Activated T-cell treated with anti-CD3 and anti-CD28 coated beads, Interleukin-2, amount 50 U/mL, for 1 hour (primary cell): ENCODE measurements at places on chromosomes 12 and 14.

DNA sequence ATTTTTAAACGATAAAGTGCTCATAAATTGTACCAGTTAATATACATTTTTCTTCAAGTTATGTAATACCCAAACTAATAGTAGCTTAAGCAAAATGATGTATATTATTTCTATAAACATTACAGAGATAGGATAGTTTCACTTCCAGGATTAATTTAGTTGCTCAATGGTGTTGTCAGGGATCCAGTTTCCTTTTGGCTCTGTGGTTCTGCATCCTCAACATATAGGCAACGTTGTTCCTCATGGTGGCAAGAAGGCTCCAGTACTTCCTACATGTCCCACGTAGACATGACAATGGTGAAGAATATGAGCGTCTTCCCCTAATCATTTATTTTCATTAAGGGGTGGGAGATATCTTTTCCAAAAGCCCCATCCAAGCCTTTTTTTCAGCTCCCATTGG is 60.7 kb upstream of the DCD start:
- no peak for DNase-seq

GRCh38 chr12:54286042-54287030 is 5.8 kb downstream of the HNRNPA1 start:
- no peak for DNase-seq

DNA sequence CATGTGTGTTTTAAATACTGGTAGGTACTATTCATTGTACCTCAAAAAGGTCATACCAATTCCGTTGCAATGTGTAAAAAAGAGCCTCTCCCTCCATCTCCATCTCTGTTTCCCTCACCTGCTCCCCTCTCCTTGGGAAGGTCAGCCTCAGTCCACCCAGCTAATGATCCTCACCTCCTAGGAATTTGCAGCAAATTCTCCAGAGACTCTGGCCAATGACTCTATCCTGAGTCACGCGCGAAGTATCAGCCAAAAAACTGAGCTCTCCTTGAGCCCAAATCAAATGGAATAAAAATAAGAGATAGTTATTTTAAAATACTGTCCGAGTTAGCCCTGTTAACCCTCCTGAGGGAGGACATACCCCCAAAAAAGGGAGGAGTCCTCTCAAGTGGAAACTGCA is 148.4 kb downstream of the DPF3 start:
- no peak for DNase-seq

DNA sequence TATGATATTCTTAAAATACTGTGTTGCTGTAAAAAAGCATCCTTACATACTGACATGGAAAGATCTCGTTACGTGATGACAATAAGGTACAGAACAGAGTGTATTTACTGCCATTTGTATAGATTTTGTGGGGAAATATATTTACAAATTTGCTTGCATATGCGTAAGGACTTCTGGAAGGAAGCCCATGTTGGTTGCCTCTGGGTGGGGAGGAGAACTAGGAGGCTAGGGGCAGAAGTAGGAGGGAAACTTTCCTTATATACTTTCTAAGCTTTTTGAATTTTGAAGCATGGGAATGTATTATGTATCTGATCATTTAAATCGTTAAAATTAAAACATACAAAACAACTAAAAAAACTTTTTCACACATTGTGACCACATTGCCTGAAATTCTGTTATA is 9.7 kb downstream of the MYO1A start:
- DNase-seq, result no peak

DNA sequence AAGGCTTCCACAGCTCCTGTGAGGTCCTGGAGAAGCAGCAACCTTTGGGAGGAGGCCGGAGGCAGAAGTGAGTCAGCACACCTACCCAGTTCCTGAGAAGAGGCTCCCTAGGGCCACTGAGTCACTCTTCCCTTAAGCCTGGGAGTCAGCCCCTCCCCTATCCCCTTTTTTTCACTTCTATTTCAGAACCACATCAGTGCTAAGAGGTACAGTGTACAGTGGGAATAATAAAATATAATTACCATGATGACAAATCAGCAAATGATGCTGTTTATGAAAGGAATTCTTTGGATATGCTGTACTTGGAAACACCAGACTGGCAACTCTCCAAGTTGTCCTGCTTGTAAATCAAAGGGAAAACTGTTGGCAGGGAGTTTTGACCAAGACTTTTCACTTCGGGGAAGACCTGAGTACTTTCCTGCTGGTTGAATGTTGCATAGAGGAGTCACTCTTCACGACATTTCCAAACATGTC is 7.8 kb upstream of the TBPL2 start:
- no peak for DNase-seq
